ENCODE measurements at places on chromosomes 2 and 18.
A peak's percentile ranks its signal among the peaks of the same experiment; 100 is the strongest.

GRCh38 chr2:180516232-180516631, 464.2 kb upstream of the UBE2E3 start:
- no peak for DNase-seq

DNA sequence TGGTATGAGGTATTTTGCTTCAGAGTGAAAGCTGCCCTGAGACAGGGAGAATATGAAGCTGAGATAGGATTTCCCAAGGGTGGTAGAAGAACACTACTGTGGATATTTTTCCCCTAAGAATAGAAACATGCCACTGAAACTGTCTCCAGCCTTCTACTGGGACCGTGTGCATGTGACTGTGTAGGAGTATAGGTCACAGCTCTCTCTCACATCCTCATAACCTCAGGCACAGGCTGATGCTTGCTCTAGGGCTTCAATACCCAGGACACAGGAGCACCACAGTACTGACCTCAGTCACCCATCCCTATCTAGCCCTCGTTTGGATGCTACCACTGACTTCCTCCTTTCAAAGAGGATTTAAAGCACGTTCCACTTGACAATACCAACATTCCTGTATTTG, 67.2 kb downstream of the REV1 start:
- DNase-seq: no peak

- DNase-seq: no peak
Measured at GRCh38 chr2:10981941-10982431, 70.3 kb downstream of the KCNF1 start.

- no peak for DNase-seq
Measured at GRCh38 chr2:105379741-105380186, 19.1 kb downstream of the FHL2 start.

DNA sequence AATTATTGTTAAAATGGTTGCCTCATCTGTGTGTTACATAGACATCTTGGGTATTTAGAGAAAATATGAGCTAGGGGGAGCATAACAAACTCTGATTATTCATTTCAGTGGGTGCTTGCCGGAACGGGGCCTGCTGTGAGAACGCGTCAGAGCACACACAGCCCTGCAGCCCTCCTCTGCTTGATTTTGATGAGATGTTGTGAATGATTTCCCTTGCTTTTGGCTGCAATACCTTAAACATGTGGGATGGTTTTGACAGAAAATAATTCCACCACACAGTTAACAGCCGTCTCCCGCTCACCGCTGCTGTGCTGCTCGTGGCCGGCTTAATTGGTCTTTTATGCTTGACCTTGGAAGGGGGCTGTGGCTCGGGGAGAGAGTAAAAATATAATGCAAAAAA, 49.9 kb upstream of the TXNDC2 start:
- DNase-seq: peak; percentile 21

GRCh38 chr18:47917923-47918610, 12.4 kb downstream of the SMAD2 start:
- DNase-seq: no peak

DNA sequence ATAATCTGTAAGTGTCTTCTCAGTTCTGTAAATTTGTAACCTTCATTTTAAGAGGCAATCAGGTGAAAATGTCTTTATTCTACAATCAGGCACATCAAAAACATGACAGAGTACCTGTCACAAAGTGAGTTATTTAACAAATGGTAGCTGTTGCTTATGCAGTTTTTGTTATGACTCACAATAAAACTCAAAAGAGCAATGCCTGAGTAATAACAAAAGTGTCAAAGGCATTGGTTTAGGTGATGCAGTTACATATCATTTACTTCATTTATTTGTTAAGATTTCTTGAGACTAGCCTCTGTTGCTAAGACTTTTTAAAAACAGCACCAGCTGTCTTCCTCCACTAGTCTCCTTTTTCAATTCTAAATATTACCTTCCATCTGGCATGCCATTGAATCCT, 177.8 kb downstream of the KIAA1328 start:
- DNase-seq: no peak

Measured in NCI-H2227 treated with DMSO at 0.1 percent for 48 hours (cell line).